Gastrocnemius medialis (tissue), 4 donors: ENCODE measurements at places on chromosomes 6 and 20.

DNA sequence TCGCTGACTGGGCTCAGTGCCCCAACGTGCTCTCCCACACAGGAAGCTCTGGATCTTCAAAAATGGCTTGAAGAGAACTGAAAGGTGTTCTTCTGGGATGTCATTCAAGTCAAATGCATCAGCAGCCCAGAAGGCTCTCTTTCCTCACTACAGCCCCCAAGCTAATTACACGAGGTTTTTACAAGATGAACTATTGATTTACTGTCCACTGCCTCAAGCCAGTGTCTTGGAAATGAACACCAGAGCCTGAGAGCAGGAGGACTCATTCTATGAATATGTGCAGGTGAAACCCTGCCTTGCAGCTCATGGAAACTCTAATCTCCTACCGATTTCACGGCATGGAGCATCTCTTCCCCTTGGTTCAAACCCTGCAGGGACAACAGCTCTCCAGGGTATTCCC is 98.9 kb upstream of the CST7 start:
- no peak for DNase-seq

DNA sequence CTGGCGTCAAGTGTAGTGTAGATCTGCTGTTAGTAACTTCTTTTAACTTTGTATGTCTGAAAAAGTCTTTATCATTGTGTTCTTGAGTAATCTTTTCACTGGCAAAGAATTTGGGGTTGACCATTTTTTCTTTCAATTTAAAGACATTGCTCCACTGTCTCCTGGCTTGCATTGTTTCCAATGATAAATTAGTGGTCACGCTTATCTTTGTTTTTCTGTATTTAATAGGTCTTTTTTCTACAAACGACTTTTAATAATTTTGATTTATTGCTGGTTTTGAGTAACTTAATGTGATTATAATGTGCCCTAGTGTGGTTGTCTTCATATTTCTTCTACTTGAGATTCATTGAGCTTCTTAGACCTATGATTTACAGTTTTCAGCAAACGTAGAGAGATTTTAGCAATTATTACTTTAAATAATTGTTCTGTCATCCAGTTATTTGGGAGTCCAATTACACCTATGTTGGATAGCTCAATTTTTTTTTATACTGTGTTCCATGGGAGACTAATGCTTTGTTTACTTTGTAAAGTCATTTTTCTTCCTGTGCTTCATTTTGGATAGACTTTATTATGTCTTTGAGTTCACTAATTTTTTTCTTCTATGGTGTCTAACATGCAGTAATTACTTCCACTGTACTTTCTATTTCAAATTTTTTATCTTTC is 38.3 kb upstream of the HEY2 start:
- DNase-seq = no peak

- no peak for DNase-seq
These were observed 79.6 kb upstream of the AHI1 start for GRCh38 chr6:135577059-135577538.

DNA sequence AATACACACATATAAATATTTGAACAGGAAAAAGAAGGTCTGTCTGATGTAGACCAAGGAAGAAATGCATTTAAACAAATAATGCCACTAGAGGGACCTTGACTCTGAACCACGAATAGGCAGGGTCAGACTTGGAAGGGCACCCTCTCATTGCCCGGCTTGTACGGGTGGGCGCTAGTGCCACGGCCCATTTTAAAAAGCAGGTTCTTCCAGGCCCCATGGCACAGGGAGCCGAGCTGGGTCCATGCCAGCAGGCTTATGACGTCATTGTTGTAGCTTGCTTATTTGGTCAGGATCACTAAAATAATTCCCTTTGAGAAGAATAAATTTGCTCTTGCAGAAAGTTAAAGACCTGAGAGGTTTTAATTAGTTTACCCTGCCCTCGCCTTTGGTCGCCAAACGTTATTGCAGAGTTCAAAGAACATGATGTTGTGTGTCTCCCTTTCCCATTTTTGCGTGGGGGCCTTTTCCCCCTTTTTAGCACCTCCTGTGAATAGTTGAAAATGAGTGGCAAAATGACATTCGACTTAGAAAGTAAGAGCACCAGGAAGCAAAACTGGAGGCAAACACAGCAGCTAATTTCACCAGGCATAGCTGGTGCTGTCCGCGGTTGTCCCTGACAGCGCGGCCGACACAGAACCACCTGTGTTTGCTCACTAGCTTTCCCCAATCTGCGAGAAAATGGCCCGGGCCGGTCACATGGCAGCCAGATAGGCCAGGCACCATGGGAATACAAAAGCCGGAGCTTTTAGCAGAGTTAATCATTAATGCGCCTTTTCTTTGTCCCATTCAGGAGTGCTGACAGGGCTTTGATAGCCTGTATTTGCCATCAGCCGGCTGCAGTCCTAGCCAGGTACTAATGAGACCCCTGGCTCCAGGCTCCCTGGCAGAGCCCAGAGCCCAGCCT is 93.8 kb downstream of the FOXA2 start:
- DNase-seq = no peak

DNA sequence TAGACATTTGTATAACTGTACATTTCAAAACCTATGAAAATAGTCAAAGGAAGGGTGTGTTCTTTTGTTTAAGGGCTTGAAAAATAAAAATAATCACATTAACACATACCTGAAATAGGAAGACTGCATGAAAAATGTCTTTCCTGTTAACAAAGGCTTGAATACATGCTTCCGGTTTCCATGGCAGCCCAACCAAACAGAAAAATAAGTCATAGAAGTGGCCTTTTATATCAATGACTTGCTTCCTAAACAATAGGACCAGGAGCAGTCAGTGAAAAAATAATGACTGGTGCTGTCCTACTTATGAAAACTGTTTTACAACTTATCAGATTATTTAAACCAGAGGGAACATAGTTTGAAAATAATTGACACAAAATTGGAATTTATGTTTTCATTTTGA is 412.6 kb upstream of the PLCB4 start:
- DNase-seq = no peak

DNA sequence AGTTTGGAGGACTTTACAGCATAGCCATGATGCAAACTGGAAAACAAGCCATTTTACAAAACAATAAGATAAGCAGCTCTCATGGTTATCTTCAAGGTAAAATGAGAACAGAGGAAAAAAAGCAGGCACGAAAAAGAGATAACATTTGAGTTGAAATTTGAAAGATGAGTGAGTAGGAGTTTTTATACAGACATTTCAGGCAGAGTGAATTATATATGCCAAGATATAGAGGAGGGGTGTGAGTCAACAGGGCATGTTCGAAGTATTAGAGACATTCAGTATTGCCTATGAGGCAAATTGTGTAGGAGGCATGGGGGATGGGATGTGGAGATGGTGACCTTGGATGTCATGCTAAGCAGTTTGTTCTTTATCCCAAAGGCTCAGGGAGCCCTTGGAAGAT is 240.5 kb upstream of the MAN1A1 start:
- no peak for DNase-seq

DNA sequence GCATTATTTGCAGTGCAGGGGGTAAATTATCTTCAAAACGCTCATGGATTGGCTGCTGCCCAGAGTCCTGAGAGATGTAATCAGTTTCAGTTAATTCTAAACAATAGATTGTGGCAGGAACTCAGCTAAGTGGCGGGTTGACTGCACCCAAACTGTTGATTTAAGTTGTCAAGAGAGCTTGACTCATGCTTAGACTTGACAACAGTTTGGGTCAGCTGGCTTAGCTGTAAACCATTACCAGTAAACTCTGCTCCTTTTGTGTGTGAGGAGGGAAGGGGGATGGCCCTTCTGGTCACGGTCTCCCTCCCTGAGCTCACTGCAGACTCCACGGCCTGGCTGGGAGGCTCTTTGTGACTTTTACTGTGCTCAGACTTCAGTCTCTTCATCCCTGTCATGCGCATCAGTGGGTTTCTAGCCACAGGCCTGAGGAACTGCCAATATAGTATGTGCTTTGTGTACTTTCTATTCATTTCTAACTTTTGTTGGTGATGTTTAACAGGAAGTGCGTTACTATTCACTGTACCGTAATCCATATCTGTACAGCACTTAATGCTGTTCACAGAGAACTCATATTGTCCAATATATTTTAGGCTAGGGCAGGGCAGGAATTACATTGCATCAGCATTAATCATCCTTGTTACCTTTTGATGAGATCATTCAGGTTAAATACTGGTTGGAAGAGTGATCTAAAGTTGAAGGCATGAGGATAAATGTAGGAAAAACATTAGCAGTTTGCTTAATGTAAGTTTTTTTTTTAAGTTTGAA is 488.3 kb downstream of the CDKAL1 start:
- no peak for DNase-seq

- DNase-seq = no peak
These were observed 96.2 kb downstream of the GRM4 start for GRCh38 chr6:34049395-34050342.

DNA sequence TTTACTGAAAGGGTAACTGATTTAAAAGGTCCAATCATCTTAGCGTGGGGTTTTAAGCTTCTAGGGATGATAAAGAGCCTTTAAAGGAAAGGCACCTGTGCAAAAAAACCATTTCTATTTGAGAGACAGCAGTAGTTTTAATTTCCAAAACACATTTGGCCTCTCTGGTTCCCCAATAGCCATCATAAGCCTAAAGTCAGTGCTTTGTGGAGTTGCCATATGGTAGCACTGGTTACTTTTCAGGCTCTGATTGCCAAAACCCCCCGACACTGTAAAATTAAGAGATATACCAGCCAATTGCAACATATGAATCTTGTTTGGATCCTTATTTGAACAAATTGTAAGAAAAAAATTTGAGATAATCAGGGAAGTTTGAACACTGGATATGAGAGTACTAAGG is 44.6 kb downstream of the TP53INP2 start:
- no peak for DNase-seq

GRCh38 chr6:96468681-96469224 is 52.9 kb upstream of the UFL1 start:
- DNase-seq = no peak

DNA sequence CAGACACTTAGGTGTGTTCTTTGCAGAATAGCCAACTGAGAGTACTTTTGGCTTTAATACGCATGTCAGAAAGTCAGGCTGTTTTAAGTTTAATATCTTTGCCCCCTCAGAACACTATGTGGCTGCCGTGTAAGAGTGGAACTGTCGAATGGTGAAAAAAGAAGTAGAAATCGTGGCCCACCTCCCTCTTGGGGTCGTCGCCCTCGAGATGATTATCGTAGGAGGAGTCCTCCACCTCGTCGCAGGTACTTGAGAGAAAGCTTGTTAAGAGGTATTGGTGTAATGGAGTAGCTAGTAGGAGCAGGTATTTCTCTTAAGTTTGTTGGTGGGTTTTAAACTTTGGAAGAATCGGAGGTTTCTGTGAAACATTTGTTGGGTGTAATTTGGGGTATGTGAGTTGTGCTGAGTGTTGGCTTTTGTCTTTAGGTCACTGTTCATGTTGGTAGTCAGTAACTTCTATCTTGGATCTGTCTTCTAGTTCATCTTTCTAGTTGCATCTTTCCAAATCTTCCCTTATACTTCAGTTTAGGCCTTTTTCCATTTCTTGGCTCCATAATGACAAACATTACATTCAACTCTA is 4.7 kb downstream of the SRSF3 start:
- no peak for DNase-seq

- no peak for DNase-seq
These were observed 81.4 kb downstream of the SLX4IP start for GRCh38 chr20:10516529-10516928.

- no peak for DNase-seq
These were observed 489.5 kb downstream of the CDH26 start for GRCh38 chr20:60447703-60448102.

DNA sequence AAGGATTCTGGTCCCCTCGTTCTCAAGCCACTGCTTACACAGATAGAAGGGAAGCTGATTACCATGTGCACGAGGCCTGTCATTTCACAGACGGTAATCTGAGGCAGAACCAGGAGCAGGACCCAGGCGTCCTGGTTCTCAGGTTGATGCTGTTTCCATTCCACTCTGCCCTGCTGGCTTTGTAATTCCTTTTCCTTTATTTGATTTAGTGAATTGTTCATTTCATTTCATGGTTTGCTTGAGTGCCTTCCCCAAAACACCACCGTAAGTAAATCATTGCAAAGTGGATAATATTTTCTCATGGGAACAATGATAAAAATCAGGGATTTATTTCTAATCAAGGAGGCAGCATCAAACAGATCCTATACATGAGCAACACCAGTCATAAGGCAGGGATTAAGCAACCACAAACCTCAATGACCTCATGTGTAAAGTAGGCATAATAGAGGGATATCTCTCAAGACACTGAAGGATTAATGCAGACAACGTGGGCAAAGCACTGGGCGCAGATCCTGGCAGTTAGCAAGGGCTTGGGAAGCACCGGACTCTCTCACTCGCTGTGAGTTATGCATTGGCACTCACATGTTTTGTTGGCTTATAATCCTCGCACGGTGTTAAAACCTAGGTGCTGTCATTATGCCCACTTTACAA is 229.5 kb upstream of the FOXQ1 start:
- no peak for DNase-seq

DNA sequence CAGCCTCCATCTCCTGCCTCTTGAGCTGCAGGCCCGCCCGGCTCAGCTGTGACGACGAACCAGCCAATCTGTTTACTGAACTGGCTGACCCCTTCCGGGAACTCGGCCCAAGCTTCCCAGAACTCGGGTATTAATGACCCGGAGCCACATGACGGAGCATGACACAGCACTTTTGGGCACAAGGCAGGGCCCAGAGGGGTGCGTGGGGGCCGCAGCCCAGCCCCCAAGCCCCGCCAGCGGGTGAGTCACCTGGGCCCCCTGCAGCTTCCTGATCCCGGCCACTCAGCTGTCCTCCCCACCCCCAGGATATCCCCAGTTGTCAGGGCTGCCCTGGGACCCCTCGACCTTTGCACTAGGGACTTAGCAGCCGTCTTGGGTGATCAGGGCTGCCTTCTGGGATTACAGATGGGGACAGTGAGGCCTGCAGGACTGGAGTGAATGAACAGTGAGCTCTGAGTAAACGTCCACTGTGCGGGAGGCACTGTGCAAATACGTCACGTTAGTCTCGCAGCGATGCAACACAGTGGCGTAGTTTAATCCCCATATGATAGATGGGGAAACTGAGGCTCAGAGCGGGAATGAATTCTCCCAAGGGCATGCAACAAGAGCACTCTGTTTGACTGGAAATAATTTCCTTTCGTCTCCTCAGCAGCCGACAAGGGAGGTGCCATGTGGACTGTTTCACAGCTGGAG is 102.1 kb downstream of the CEBPB start:
- peak; percentile 89 for DNase-seq

DNA sequence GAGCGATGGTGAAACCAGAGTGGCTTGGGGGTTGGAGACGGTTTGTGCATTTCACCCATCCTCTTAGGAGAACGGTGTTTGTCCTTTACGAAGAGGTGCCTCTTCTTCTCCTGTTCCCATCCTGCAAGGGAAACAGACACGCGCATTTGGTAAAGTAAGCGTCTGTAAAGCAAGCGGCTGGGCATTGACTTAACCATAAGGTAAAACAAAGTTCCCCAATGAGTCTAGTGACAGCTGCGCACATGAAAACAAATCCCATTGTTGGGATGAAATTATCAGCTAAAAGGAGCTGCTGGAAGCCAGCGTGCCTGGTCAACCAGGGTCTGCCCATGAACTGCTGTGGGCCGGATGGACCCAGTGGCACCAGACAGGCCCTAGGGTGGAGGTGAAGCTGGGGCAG is 5.8 kb downstream of the BHLHE23 start:
- no peak for DNase-seq

- DNase-seq = no peak
These were observed 81.0 kb upstream of the ASF1A start for GRCh38 chr6:118812970-118813369.

GRCh38 chr6:106538145-106538544 is 91.2 kb downstream of the RTN4IP1 start:
- no peak for DNase-seq
